ENCODE measurements at places on chromosomes 6 and 20.

DNA sequence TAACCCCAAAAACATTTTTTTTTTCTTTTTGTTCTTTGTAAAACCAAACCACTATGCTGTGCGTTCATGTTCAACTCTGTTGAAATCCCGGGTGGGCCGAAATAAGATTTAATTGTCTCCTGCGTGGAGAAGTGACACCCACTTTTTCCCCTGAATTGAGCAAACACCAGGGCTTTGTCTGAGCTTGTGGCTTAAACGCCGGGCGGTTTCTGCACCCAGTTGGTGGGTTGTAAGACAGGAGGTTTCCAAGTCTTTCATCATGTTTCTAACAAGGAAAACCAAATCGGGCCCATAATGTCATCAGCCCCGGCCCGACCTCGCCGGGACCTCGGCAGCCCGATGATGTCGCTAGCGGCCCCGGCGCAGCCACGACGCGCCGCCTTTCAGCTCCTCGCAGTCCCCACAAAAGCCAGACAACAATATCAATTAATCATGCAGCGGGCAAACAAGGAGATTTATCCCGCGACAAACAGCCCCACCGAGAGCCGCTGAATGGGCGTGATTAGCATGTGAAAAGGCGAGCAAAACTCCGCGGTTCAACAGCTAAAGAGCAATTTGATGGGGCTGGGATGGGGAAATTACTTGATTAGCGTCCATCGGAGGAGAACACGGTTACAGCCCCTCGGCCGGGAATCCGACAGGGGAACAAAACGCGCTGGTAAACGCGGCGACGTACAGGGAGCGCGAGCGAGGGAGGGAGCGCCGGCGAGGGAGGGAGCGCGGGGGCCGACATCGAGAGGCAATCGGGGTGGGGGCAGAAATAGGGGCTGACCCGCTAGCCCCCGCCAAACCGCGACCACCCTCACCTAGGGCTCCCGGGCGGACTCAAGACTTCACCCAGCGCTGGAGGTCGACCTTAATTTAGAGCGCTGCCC lies 5.3 kb downstream of the LINC00237 start:
- DNase-seq, result no peak

DNA sequence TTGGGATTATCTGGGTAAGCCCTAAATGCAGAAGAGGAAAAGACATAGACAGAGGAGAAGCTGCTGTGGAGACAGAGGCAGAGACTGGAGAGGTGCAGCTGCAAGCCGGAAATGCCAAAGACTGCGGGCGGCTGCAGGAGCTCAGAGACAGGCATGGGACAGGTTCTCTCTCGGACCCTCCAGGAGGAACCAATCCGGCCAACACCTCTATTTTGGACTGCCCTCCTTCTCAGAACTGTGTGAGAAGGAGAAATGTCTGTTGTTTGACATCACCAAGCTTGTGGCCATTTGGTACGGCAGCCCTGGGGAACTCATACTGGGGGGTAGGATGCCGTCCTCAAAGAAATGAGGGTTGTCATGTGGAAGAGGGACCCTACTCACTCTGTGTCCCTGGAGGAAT lies 95.0 kb downstream of the DHX35 start:
- DNase-seq, result no peak

DNA sequence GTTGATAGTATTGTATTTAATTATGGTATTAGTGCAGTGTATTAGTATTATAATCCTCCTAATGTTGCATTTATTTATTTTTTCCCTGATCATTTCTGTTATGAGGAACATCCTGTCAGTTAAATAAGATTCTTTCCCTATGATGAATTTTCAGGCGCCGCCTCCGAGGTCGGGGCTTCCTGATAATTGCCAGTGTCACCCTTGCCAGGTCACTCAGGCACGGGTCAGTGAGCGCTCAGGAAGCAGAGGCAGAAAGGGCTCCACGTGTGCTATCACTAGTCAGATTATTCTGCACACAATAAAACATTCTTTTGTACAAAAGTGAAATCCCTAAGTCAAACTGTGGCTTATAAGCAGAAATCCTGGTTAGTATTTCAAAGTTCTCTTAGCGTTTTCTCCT lies 64.8 kb downstream of the TSHZ2 start:
- DNase-seq, result no peak

- DNase-seq, result peak; percentile 64
Observed at GRCh38 chr20:38304845-38305447, 990 bp downstream of the BPI start.

- no peak for DNase-seq
Observed at GRCh38 chr6:28353981-28354676, 4.4 kb downstream of the ZKSCAN3 start.

DNA sequence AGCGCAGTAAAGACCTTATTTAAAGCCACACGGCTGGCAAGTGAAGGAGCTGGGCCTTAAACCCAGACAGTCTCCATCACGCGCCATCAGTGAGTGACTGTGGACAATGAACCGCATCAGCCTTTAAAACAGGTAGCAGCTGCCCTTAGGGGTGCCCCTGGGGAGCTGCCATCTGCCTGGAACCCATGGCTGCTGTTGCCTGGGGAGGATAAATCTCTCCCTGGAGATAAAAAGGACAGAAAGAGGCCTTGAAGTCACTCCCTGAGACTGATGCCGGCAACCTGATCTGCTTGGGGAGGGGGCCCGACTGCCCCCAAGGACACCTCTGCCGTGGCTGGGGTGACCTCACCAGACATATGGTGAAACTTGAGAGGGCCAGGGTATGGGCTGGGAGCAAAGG lies 73.5 kb downstream of the PREX1 start:
- DNase-seq, result no peak
